Right ventricle myocardium inferior (tissue), 1 donor: ENCODE measurements at places on chromosomes 3 and 15. TPM values are rescaled to one million over a fixed set of nuclear protein-coding genes. Genes with fewer than 3 reads are reported as not detected.

The ARHGEF26 gene
- total RNA-seq = 1.9 TPM

The ZBED2 gene
- total RNA-seq = not detected

The PSMA4 gene
- total RNA-seq = 118 TPM

The EPHB1 gene
- total RNA-seq = 1.4 TPM

The LZTFL1 gene
- total RNA-seq = 8.9 TPM

The SLC41A3 gene
- total RNA-seq = 36.2 TPM
